K562 (cell line): ENCODE measurements at places on chromosomes 4 and X. TPM values are rescaled to one million over a fixed set of nuclear protein-coding genes. Genes with fewer than 3 reads are reported as not detected.
A peak's percentile ranks its signal among the peaks of the same experiment; 100 is the strongest.

DNA sequence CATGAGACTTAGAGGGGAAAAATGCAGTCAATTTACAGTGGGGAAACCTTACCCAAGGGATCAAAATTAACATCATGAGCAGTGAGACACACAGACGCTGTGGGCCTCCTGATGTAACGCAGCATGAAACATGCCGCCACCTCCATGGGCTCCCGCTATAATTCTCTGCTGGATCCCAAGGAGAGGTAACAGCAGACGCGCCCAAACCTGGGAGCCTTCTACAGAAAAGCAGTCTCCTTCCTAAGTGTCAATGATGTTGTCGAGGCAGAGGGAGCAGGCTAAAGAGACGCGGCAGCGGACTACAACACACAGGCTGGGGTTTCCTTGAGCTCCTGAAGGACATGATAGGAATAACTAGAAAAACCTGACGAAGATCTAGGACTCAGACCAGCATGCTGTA lies 142.3 kb downstream of the AFAP1 start:
- no peaks in the 10 kb centered on the region for H3K4me1 ChIP-seq
- H3K36me3 ChIP-seq = no peaks in the 10 kb centered on the region
- no peak overlapping the region for H3K27ac ChIP-seq
- no peak for DNase-seq
- peaks cover 32% of the 10 kb centered on the region for H3K27me3 ChIP-seq

GRCh38 chrX:46255046-46255445 lies 290.2 kb downstream of the ZNF674 start:
- no peaks in the 10 kb centered on the region for H3K27me3 ChIP-seq
- H3K27ac ChIP-seq = no peak overlapping the region
- no peaks in the 10 kb centered on the region for H3K4me1 ChIP-seq
- H3K4me3 ChIP-seq = no peak overlapping the region
- DNase-seq = no peak

- H3K27ac ChIP-seq = no peak overlapping the region; the same call in 2 of the 3 replicates
- peak; percentile 38 for DNase-seq
- H3K4me1 ChIP-seq = peaks cover 10% of the 10 kb centered on the region; the same call in 2 of the 3 replicates
- no peak overlapping the region for H3K4me3 ChIP-seq
Measured at GRCh38 chrX:129983575-129984110, 1.2 kb downstream of the BCORL1 start.

DNA sequence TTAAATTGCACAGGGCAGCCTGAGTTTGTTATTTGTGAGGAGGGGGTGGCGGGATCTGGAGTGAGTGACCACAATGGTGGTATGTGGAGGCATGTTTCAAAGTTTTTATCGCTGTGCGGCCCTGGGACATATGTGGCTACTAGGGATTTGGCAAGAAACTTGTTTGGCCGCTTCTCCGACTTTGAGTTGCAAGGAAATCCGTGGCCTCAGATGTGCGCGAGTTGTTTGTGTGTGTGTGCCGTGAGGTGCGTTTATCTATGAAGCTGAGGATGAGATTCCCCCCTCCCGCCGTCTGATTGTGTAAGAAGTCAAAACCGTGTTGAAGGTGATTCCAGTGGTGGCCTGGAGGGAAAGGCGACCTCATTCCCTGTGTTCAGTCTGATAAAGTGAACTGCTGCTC lies 1.4 kb downstream of the JADE3 start:
- no peak overlapping the region for H3K27ac ChIP-seq
- H3K36me3 ChIP-seq = no peaks in the 10 kb centered on the region
- H3K4me3 ChIP-seq = peak overlapping the region; percentile 50
- no peak for DNase-seq
- H3K27me3 ChIP-seq = no peaks in the 10 kb centered on the region; the same call in 1 of the 2 replicates

- H3K36me3 ChIP-seq = no peaks in the 10 kb centered on the region
- H3K27ac ChIP-seq = no peak overlapping the region
- DNase-seq = no peak
- H3K4me1 ChIP-seq = no peaks in the 10 kb centered on the region
- no peak overlapping the region for H3K4me3 ChIP-seq
Measured at GRCh38 chr4:110306303-110306702, 107.9 kb upstream of the ELOVL6 start.

DNA sequence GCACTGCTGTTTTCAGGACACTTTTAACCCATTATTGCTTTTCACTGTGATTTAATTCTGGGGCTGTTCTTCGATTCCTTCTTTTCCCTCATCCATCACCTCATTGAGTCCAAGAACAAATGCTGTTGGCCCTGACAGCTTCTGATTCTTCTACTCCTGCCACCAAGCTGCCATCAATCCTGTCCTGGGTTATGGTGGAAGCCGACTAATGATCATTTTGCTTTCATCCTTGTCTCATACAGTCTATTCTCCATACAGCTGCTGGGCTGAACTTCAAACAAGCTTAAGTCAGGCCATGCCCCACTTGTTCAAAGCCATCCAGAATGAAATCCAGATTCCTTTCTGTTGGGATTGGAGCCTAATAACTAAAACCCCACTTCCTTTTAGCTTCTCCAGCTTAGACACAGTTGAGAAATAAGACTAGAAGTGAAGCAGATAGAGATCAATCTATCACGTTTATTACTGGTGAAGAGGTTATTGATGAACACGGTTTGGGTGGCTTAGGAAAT lies 161.9 kb downstream of the STK32B start:
- H3K27me3 ChIP-seq = no peaks in the 10 kb centered on the region
- no peak for DNase-seq
- H3K36me3 ChIP-seq = no peaks in the 10 kb centered on the region
- no peak overlapping the region for H3K27ac ChIP-seq
- no peak overlapping the region for H3K4me3 ChIP-seq

DNA sequence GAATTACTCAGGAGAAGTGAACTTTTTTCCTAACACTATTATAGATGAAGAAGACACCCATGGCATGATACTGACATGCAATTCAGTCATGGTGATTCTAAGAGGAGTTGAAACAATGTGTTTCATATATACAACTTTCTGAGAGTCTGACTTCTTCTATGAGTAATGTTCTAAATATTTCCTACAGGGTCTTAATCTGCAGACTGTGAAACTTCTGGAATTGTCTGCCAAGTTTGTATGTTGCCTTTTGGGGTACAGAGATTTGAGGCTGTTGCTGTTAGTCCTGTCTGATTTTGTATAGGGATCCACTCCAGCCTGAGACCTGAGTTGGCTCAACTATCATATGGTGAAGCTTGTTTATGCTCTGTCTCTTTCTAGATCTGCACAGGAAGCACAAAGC lies 160.6 kb upstream of the GATB start:
- no peaks in the 10 kb centered on the region for H3K27me3 ChIP-seq
- no peak overlapping the region for H3K27ac ChIP-seq
- no peak for DNase-seq
- no peaks in the 10 kb centered on the region for H3K4me1 ChIP-seq
- H3K4me3 ChIP-seq = no peak overlapping the region
- H3K36me3 ChIP-seq = no peaks in the 10 kb centered on the region

TMEM255A gene
- not detected in 2 replicates for total RNA-seq

DNA sequence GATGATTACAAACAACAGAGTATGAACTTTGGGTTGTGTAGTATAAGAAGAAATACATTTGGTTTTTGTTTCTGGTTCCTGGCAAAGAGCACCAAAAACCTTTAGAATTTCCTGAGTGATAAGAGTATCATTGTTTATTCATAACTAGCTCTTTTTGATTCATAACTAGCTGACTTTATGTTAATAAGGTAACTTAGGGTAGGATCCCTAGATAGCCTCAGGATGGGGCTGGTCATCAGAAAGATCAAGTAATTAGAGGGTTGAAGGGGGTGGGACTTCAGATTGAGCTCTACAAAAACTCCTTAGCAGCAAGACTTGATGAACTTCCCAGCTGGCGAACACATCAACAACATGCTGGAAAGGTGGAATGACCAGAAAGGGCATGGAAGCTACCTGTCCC lies 166.5 kb downstream of the SCFD2 start:
- no peak overlapping the region for H3K4me3 ChIP-seq
- no peak for DNase-seq
- no peaks in the 10 kb centered on the region for H3K36me3 ChIP-seq
- H3K27ac ChIP-seq = no peak overlapping the region

- DNase-seq = no peak
- no peaks in the 10 kb centered on the region for H3K27me3 ChIP-seq
- no peak overlapping the region for H3K4me3 ChIP-seq
- no peaks in the 10 kb centered on the region for H3K36me3 ChIP-seq
- H3K4me1 ChIP-seq = no peaks in the 10 kb centered on the region
- H3K27ac ChIP-seq = no peak overlapping the region
Measured at GRCh38 chr4:12723849-12724447, 760.2 kb downstream of the RAB28 start.
